ENCODE measurements at places on chromosomes 12 and 14. TPM values are rescaled to one million over a fixed set of nuclear protein-coding genes. Genes with fewer than 3 reads are reported as not detected.

GRCh38 chr12:78968226-78968625 lies 103.7 kb downstream of the SYT1 start:
- no peak for ATAC-seq

- no peak for ATAC-seq
These were observed 35.9 kb upstream of the GSC start for GRCh38 chr14:94805680-94806288.

GRCh38 chr14:38210587-38211216 lies 3.0 kb downstream of the SSTR1 start:
- peak; percentile 6 for ATAC-seq

DNA sequence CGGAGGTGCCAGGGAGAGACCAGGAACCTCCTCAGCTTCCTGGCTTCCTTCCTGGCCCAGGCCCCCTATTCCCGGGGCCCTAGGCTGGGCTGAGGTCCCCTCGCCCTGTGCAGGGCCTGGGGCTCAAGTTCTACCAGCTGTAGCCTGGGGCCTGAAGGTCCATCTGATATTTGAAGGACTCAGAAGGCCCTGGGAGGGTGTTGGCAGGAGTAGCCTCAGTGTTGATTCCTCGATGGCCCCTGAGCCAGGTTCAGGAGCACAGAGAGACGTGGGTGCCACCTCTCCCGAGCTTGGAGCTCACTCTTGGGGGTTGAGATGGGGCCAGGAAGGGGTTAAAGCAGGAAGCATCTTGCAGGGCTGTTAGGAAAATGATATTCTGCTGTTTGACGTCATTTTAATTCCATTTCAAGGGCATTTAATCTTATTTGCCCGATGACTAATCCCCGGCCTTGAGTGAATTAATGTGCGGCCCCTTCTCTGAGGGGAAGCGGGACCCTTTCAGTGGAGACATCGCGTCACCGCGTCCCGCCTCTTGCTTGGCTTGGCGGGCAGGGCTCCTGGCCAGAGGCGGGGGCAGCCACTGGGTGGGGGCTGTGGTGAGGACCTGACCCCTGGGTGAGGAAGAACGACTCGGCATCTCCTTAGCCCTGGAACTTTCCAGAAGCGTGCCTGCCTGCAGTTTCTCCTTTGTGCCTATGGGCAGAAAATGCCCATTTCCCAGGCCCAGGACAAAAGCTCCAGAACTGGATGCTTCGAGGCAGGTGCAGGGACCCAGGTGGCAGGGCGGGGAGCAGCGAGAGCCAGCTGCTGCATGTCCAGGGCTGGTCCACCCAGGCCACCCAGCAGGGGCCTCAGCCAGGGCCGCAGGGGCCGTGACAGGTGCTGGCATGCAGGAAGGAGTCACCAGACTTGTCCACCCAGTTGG lies 158.3 kb downstream of the KIF26A start:
- no peak for ATAC-seq

GRCh38 chr12:52871291-52872039 lies 22.7 kb upstream of the KRT78 start:
- no peak for ATAC-seq

GRCh38 chr12:95286713-95287112 lies 69.1 kb downstream of the VEZT start:
- no peak for ATAC-seq

DNA sequence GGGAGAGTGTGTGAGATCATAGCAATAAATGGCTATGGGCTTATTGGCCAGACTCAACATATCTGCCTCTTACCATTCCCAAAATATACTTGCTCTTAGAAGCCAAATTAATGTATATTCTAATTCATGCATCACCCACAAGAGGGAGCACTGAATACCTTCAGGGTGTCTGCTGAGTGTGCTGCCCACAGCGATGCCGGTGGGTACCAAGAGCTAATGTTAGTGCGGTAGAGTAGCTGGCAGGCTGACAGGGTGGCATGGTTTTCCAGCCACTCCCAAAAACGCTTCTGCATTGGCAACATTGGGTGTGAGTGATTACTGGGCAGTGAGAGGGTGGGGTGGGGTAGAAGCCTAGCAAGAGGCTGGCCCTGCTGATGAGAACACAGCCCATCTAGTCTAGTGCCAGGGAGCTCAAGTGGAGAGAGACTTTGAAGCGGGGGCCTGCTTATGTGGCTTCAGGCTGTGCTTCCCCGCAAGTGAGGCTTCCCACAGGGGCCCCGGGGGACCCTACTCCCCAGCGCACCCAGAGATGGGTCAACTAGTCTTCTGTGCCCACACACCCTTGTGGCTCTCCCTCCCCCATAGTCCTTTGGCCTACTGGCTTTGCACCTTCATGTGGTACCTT lies 9.2 kb upstream of the PLEKHD1 start:
- ATAC-seq = peak; percentile 30

GRCh38 chr14:63642656-63643382 lies 1.1 kb upstream of the WDR89 start:
- ATAC-seq = no peak

DNA sequence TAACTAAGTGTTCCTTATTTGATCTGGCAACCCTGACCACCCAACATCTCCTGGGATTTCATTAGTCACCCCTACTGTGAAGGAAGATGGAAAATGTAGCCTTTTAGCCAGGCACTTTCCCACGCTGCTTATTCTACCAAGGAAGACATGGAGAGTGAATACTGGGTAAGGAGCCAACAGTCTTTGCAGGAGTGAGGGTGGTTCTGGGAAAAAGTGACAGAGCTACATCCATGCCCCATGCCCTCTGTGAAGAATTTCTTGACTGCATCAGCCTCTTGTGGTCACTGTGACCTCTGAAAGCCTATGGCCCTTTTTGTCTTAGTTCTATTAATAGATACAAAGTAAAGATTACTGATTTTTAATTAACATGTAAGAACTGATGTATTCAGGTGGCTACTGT lies 196.0 kb upstream of the EEA1 start:
- ATAC-seq = no peak

GRCh38 chr14:50725761-50726160 lies 57.7 kb upstream of the SAV1 start:
- peak; percentile 55 for ATAC-seq

GRCh38 chr12:106118381-106119130 lies 20.2 kb downstream of the NUAK1 start:
- no peak for ATAC-seq

GRCh38 chr12:28878629-28879028 lies 270.4 kb upstream of the FAR2 start:
- no peak for ATAC-seq

DNA sequence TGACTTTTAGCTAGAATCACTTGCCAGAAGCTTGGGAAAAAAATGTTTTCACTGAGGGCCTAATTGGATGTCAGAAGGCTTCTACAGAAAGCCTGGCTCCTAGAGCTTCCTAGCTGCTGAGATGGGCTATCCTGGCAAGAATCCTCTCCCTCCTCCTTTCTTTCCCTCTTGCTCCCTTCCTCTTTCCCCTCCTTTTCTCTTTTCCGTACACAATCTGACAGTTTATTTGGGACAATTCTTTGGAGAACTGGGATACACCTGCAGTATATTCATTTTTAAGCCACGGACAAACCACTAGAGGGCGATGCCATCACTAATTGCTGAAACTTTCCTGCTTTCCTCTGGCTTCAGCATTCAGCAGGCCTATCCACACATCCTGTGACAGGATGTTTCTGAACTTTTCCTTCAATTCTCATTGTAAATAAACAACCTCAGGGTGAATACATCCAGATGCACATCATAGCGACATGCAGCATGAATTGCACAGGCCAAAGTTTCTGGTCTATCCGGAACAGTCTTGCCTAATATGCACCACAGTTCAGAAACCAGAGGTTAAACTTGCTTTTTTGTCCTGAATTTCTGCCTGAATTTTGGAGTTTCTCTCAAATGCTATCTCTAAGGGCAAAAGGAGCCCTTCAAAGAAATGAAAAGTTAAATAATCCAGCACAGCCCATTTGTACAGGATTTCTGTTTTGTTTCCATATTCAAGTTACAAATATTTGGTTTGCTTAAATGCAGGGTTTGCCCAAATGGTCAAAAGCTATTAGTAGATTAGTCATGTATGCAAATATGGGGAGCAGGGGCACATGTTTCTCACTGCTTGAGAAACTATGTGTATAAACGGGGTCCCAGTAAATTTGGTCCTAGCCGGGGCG lies 142.8 kb downstream of the PAWR start:
- no peak for ATAC-seq

DNA sequence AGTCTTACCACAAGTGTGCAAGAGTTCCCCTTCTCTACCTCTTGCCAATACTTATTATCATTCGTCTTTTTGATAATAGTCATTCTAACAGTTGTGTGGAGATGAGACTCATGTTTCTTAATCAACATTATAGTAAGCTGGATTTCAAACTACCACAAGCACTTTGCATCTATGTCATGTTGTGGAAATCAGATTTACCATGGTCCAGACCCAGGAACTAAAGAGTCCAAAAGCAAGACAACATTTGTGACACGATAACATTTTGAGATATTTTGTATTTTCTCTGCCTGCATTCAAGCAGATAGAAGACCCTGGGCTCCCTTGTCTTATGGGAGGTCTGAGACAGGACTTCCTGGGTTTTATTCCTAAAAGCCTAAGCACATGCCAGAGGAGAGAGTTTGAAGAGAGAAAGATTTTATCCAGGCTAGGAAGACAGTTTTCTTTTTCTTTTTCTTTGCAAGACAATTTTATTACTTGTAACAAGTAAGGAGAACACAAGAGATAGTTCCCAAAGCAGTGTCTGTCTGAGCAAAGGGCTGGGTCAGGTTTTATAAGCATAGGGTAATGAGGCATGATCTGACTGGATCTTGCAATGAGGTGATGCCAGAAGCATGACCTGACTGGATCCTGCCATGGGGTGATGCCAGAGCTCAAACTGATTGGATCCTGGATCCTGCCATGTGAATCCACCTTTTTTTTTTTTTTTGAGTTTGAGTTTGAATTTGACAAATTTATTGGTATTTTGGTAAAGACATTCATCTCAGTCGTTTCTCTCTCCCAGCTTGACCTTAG lies 180.5 kb upstream of the HMGA2 start:
- no peak for ATAC-seq

LGMN gene
- 16.5 TPM for total RNA-seq

HCAR2 gene
- total RNA-seq = not detected
